NCI-H2029 treated with DMSO at 0.1 percent for 48 hours (cell line): ENCODE measurements at places on chromosomes 1 and 21.
A peak's percentile ranks its signal among the peaks of the same experiment; 100 is the strongest.

- DNase-seq, result no peak
Measured at GRCh38 chr21:38898422-38899096, 92.8 kb downstream of the ETS2 start.

- DNase-seq, result no peak
Measured at GRCh38 chr1:12511516-12512468, 106.2 kb downstream of the DHRS3 start.

DNA sequence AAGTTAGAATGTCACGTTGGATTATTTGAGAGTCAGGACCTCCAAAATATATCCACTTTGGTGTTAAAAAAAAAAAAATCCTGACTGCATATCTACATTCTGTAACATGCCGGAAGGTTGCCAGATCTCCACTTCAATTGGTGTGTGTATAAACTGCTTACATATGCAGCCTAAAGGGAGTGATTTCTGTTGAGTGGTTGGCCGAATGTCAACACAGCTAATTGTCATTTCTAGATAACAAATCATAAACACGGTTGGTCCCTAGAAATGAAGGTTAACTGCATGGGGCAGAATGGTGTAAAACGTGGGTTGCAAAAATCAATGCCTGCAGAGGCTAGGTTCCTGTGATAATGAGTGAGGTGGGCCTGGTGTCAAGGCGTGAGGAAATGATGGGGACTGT is 15.0 kb upstream of the ROR1 start:
- peak; percentile 83 for DNase-seq

GRCh38 chr21:36691555-36692041 is 7.3 kb upstream of the SIM2 start:
- no peak for DNase-seq

DNA sequence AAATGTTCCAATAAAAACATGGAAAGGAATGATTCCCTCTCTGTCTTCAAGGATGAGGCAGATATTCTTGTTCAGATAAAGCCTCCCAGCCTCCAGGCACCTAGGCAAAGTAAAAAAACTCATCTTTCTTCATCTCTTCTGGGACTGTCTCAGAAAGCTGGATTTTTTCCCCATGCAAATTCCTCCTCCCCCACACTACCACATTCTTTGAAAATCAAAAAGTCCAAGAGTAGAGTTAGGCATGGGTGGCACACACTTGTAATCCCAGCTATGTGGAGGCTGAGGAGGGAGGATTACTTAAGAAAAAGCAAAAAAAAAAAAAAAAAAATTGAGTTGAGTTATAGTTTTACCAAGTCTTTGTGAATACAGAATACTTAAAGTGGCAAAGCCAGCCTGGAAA is 82.8 kb downstream of the GLUL start:
- no peak for DNase-seq

DNA sequence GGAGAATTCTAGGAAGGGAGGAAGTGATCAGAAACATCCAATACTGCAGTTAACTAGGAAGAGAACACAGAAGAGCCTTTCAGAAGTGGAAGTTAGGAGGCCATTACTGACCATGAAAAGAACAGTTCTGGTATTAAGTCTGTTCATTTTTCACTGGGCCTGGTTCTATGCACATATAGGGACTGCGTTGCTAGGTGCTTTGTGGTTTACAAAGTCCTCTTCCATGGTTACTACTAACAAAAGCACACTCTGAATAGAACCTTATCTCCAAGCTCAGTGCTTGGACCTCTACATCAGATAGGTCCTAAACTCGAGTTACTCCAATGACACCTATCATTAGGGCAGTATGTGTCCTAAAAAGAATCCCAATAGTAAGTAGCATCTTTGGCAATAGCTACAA is 75.4 kb downstream of the RPAP2 start:
- no peak for DNase-seq

- DNase-seq, result no peak
Measured at GRCh38 chr1:164836614-164837018, 277.6 kb downstream of the PBX1 start.

GRCh38 chr1:190147616-190148015 is 330.0 kb downstream of the BRINP3 start:
- no peak for DNase-seq

- DNase-seq, result no peak
Measured at GRCh38 chr1:157658571-157658970, 42.0 kb downstream of the FCRL3 start.
